ENCODE measurements at places on chromosomes 5 and 9.

DNA sequence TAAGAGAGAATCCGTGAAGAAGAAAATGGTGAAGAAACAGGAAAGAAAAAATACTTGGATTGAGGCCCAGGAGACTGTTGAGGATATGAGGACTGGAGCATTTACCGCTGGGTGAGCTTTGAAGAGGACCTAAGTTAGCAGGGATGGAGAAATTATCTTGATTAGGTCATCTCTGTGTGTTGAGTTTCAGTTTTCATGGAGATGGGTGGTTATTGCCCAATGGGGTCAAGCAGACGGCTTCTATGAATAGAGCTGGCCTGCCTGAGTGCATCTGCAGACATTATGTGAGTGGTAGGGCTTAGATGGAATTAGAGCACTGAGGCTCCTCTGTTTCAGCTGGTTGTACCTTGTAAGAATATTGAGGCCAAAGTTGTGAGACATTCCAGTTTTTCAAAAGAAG lies 245.4 kb upstream of the FBXL7 start:
- DNase-seq = no peak

DNA sequence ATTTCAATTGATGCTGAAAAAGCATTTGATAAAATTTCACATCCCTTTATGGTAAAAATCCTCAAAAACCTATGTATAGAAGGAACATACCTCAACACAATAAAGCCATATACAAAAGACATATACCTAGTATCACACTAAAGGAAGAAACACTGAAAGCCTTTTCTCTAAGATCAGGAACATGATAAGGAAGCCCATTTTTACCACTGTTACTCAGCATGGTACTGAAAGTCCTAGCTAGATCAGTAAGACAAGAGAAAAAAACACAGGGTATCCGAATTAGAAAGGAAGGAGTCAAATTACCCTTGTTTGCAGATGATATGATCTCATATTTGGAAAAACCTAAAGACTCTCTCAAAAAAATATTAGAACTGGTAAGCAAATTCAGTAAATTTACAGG lies 350.2 kb upstream of the PDE4D start:
- no peak for DNase-seq

DNA sequence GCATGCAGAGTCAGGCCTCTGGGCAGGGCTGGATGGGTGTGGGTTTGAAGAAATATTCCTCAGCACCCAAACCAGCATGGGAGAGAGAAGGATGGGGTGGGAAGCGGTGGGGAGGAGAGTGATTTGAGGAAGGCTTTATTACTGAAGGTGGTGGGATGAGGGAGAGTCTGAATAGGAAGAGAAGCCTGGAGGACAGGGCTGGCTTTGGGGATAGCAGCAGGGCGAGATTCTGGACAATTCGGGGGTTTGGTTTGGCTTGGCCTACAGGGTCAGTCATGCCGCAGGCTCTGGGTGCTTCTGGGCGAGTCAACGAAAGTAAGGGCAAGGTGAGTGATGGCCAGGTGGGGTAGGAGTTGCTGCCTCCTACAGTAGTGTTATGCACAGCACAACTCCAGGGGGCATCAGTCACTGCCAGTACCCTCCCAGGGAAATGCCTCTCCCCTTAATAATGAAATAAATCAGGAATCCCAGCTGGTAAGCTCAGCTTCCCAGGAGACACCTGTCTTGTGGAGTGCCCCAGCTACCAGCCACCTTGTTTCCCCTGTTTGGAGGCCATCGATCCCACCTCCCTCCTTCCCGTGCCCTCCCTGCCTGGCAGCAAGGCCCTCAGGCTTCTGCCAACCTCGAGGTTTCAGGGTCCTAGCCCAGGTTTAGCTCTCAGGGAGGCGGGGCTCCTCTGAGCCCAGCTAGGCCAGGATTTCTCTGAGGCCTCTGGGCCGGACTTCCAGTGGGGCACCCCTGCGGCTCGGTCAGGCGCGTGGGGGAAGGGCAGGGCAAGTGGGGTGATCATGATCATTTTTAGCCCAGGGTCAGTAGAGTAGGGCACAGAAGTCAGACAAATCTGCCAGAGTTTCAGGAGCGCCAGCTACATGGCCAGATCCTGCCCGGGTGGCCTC lies 741 bp upstream of the NKX2-5 start:
- no peak for DNase-seq

DNA sequence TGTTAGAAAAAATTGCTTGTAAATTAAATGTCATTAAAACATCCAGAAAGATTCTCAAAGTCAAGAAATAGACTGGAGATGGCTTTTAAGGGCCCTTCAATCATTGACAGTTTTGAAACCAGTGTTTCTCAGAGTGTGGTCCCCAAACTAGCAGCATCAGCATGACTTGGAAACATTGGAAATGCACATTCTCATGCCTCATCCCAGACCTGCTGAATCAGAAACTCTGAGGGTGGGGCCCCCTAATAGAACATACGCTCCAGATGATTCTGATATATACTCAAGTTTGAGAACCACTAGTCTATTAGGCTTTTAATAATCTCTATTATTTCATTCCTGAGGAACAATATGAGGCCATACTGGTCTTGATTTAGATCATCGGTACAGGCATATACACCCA lies 181.6 kb downstream of the SMARCA2 start:
- DNase-seq = no peak

- no peak for DNase-seq
Measured at GRCh38 chr5:172722327-172722815, 48.6 kb downstream of the DUSP1 start.

DNA sequence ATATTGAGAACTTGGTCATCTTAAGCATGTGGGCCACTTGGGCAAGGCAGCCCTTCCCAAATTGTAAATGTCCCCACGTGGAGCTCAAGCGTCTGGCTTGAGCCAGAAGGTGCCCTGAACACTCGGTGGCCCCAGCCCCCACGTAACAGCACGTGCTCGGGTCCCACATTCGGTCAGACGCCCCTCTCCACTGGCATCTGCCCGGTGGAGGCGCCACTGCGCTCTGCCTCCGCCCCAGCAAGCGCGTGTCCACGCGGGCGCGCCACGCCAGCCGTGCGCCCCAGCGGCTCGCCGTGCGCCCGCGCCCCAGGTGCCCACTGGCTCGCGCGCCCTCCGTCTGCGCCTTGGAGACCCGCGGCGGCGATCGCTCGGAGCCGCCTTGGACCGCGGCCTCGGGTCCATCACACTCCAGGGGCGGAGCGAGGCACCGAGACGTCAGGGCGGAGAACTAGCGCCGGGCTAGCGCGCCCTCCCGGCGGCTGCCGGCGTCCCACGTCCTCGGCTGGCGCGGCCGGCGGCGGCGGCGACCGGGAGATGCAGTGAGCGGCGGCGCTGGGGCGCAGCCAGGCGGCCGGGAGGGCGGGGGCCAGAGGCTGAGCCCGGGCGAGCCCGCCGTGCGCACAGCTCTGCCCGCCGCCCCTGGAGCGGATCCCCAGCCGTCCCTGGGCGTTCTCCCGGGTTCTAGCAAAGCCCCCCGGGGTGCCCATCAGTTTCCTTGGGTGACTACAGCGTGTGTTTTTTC lies at the start of gene PALM2AKAP2:
TSS of gene PALM2AKAP2 (plus strand) at position 488 of the 742 bp plus-strand sequence. CDS start 291 bp downstream, outside the sequence.
- DNase-seq = peak; percentile 9

- no peak for DNase-seq
Measured at GRCh38 chr5:159324986-159325385, 5.3 kb downstream of the IL12B start.

DNA sequence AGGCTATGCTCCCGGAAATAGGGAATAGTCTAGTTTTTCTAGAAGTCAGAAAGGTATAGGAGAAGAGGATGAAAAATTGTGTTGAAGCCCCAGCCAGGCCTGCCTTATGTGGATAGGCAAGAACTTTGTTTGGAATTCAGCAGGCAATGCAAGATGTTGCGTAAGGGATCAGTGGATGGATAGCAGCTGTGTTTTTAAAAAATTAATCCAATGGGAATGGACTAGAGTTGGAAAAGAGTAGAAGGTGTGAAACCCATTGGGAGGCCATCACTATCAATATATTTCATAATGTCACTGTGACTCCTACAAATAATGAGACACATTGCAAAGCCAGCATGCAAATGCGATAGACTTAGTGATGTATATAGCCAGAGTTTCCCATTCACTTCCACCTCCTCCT lies 281.9 kb downstream of the MARCHF11 start:
- no peak for DNase-seq

DNA sequence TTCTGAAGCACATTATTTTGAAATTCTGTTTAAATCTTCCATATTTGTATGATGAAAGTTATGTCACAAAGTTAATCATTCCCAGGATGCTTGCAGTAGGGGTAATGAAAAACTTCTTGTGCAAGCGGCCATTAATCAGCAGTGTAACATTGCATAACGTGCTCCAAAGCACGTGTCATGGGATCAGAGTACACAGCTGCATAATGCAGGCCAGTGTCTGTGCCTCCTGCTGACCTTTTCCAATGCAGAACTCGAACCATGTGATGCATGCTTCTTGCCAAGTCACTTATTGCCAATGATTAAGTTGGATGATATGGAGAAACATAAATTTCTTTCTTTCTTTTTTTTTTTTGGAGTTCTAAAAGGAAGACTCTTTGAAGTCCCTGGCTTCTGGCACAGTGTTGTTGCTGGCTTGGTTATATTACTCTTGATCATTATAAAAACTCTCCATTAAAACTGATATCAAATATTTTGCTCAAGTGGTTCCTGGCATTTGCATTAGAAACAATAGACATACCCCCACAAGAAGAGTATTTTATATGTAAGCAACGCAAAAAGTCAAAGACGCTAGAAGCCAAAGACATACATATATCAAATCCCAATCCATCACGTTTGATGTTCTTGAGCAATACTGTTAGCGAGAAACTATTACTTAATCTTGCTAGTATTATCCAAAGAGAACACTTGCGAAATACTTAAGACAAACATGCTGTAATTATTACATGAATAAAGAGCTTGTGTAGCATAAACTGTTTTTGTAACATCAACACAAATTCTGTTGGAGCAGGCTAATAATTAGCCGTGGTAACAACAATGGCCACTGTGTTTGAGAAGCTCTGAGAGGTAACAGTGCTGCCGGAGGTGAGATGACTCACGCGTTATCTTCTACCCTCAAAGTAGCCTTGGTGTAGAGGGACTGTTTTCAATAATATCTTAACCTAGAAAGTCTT lies 164.2 kb downstream of the AUH start:
- DNase-seq = peak; percentile 88

DNA sequence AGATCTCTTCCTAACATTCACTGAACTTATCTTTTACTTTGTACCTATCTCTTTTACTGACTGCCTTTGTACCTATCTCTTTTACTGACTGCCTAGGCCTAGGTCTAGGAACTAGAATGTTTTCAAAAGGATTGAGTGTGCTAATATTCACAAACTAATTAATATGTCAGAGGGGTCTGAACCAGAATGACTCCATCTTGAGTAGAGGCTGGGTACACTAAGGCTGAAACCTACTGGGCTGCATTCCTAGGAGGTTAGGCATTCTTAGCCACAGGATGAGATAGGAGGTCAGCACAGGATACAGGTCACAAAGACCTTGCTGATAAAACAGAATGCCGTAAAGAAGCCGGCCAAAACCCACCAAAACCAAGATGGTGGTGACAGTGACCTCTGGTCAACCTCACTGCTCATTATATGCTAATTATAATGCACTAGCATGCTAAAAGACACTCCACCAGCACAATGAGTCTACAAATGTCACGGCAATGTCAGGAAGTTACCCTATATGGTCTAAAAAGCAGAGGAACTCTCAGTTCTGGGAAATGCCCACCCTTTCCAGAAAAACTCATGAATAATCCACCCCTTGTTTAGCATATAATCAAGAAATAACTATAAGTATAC lies 2.5 kb upstream of the RHOBTB3 start:
- no peak for DNase-seq

DNA sequence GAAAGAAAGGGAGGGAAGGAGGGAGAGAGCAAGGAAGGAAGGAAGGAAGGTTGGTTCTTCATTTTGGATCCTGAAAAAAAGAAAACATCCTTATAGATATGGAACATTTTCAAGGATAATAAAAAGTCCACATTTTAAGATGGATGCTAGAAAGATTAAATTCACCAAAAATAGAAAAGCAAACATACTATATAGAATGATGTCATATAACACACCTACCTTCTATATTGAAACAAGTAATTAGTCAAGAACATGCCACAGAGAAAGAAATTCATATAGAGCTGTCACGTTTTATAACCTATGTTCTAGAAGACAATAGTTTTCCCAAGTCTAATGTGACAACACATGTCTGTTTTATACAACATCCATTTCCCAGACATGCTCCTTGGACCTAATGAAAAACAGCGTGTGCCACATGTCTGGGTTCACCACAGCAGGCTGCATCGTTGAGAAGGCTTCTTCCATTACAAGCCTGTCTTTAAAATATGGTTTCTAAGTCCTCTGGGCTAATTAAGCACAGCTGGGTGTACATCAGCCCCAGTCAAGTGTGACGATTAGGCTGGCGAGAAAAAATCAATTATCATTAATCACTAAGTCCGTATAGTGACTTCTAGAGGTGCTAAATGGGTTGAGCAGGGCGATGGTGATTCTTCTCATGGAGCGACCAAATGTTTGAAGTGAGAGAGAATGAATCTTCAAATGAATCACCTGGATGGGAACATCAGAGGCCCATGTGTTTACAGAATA lies 301.8 kb downstream of the TLE1 start:
- no peak for DNase-seq

GRCh38 chr9:19113964-19114679 lies 11.4 kb upstream of the HAUS6 start:
- DNase-seq = peak; percentile 30

DNA sequence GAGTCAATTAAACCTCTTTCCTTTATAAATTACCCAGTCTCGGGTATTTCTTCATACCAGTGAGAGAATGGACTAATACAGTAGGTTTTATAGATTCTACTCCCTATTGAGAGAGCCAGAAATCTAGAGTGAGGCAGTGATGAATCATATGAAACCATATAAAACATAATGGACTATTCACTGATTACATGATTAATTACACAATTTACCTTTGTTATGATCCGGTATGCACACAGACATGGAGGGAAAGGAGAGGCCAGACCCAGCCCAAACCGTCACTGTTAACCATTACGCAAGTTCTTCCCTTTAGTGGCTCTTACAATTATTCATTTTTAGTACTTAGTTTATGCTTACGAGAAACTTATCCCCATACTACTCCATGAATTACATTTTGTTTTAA lies 205.0 kb downstream of the DNAH5 start:
- no peak for DNase-seq

DNA sequence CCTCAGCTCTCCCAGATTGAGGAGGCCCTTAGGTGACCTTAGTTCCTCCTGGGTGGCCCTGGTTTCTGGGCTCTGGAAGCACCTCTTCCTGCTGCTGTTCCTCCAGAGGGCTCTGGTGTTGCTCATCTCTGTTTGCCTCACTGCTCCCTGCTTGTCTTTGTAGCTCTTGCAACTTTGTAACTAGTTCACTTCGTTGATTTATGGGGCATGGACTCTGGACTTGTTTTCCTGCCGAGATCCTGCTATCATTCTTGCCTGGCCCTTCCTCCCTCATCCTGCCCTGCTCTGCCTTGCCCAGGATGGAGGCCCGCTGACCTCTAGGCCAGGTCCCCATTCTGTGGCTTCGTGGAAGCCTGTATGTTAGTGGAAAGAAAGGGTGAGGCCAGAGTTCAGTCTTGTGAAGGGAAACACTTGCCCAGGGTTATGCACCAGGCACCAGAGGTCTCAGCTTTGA lies 169.3 kb downstream of the MACROH2A1 start:
- DNase-seq = peak; percentile 31

Data from HT-29 (cell line).